AML-193 (cell line): ENCODE measurements at places on chromosomes 2 and 18.

DNA sequence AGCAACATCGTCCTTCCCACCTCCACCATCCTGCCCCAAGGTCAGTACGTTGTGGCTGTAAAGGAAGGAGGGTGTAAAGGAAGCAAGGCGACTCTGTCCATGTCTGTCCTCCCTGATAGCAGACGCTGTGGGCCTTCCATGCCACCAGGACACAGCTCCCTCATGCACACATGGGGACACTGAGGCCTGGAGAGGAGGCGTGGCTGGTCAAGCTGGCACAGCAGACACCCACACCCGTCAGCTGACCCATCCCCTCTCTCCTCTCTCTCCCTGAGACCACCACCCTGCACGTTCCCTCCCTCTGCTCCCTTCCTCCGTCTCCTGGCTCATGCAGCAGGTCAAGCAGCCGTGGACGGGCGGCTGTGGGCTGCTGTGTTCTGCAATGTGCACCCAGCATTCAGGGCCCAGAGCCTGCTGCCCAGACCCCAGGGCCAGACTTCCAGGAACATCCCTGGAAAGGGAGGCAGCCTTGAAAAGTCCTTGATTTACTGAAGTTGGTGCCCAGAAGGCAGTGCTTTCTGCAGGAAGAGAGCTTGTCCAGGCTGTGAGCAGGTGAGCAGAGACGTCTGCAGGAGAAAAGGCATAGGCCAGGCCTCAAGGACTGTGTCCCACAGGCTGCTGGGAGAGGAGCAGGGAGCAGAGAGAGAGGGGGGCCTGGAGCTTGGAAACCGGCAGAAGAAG, 133.6 kb downstream of the DDX1 start:
- no peak for DNase-seq

DNA sequence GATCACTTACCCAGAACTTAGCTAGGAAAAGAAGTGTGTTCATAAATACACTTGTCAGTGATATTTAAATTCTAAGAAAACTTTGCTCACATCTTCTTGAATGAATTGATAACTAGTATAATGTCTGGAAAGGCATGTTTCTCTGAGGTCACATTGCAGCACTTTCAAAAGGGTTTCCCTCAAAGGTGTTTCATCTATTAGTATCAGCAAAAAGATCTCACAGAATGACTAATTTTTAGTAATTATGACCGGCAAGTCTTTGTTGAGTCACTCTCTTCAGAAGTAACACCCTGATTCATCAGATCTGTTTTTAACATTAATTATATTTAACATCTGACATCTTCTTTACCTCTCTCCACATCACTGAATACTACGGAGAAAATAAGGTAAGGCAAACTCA, 222.3 kb downstream of the IKZF2 start:
- DNase-seq, result no peak

GRCh38 chr2:33437297-33437696, 39.2 kb upstream of the RASGRP3 start:
- no peak for DNase-seq

DNA sequence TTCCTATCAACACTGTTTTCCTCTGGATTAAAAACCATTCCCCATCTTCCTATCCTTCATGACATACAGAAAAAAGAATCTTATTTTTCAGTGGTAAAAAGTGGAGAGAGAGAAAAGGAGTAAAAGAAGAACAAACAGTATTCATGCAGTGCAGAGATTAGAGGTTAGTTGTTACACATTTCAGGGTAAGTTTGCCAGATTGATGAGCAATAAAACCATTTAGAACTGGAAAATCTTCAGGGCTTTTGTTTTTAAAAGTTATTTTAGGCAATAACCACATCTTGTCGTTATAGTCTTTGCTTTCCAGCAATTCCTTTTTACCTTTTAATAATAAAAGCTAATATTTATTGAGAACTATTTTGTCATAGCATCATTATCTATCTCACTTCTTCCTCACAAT, 104.5 kb downstream of the GPD2 start:
- DNase-seq, result no peak

DNA sequence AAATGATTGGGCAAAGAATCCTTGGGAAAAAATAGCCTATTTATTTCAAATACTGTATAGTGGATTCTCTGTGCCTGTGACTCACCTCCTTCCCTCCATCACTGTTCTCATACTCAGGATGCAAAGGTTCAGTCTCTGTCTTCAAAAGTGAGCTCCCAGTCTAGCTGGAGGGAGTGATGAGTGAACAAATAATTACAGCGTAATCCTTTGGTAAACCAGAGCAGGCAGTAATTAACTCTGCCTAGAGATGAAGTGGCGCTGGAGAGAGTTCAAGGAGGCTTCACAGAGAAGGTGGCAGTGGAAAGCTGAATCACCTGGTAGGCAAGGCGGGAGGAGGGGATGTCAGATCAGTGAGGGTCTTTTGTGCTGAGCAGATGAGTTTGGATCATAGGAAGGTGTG, 6.5 kb downstream of the DGUOK start:
- DNase-seq, result no peak

DNA sequence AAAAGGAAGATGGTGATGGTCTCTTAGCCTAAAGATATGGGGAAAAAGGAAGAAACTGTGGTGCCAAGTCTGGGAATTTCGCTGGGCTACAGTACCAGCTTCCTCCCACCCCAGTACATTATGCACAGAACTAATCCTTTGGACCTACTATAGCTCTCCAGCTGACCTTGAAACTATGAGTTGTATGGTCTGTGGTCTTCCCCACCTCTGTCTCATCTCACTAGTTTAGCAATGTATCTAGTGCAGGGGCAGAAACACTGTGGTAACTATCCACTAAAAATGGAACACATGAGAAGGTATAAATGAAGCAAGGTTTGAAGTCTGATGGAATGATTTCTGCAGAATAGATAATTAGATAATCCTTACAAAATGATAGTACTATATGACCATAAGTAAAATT, 190.4 kb upstream of the CCDC150 start:
- DNase-seq, result no peak

DNA sequence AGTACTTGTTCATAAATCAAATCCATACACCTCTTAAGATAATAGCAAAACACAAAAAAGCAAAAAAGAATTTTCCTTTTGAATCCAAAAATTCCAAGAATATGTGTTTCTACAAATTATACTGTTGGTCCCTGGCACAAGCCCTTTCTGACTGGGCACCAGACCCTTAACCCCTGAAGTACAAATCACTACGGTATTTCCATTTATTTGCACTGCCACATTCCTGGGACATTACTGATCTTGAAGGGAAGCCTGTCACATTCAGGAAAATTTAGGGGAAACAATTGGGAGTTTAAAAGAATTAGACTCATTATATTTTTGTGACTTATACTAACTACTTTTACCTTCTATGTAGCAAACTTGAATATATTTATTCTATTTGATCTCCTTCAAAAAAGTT, 98.8 kb downstream of the ZNF521 start:
- no peak for DNase-seq

DNA sequence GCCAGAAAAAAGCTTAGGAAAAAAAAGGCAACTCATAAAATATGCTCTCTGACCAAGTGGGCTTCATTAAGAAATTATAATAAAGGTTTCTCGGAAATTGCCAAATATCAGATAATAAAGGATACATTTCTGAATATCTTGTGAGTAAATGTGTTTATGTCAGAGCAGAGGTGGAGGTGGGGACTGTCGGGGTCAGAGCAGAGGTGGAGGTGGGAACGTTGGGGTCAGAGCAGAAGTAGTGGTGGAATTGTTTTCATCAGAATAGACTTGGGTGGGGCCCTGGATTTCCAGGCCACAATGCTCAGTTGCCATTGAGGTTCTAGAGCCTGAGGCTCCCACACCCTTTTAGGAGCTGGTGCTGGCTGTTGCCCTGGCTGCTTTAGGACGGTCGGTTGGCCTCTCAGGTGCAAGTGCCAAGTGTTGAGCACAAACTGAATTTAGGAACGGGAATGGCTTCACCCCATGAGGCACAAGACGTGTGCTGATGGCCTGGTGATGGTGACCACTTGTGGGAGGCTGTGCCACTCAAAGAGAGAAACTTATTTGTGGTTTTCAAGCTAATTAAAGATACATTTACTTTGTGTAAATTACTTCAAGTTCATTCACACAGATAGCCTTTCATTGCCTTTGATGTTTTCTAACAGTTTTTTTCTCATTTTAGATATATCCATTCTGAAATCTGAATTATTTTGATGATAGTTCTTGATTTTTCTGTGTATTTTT, 131.5 kb downstream of the ATP9B start:
- DNase-seq, result no peak

- no peak for DNase-seq
Observed at GRCh38 chr2:55556809-55557208, 37.3 kb downstream of the CFAP36 start.

DNA sequence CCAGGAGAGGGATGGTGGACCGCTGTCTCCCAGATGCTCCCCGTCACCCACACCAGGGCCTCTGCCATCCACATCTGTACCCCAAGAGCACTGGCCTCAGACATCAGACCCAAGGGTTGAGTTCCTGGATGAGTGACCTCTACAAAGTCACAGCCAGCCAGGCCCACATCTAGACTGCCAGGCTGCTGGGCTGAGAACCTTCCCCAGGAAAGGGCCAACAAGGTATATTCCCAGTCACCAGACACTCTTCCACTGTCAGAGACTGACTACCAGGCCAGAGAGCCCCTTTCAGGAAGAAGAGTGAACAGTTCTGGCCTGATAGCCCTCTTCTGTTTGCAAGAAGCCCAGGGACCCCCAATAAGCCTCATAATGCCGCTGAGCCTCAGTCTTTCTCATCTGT, 44.3 kb downstream of the C1QL2 start:
- DNase-seq, result no peak
